ENCODE measurements at places on chromosomes 16 and 17. TPM values are rescaled to one million over a fixed set of nuclear protein-coding genes. Genes with fewer than 3 reads are reported as not detected.

GRCh38 chr16:10638101-10638500 is 56.6 kb downstream of the TEKT5 start:
- no peak overlapping the region for H3K27ac ChIP-seq
- H3K4me1 ChIP-seq: no peaks in the 10 kb centered on the region
- H3K27me3 ChIP-seq: no peaks in the 10 kb centered on the region
- no peaks in the 10 kb centered on the region for H3K36me3 ChIP-seq
- no peak for DNase-seq
- no peak overlapping the region for H3K4me3 ChIP-seq

- H3K27ac ChIP-seq: no peak overlapping the region
- DNase-seq: no peak
- H3K4me3 ChIP-seq: no peak overlapping the region
- H3K4me1 ChIP-seq: no peaks in the 10 kb centered on the region
- H3K27me3 ChIP-seq: no peaks in the 10 kb centered on the region
Observed at GRCh38 chr17:28484296-28484695, 10.9 kb downstream of the SLC13A2 start.

- no peak overlapping the region for H3K4me3 ChIP-seq
- no peaks in the 10 kb centered on the region for H3K27me3 ChIP-seq
- no peaks in the 10 kb centered on the region for H3K36me3 ChIP-seq
- no peaks in the 10 kb centered on the region for H3K4me1 ChIP-seq
- H3K27ac ChIP-seq: no peak overlapping the region
Observed at GRCh38 chr16:13438064-13438463, 481.9 kb upstream of the ERCC4 start.

DNA sequence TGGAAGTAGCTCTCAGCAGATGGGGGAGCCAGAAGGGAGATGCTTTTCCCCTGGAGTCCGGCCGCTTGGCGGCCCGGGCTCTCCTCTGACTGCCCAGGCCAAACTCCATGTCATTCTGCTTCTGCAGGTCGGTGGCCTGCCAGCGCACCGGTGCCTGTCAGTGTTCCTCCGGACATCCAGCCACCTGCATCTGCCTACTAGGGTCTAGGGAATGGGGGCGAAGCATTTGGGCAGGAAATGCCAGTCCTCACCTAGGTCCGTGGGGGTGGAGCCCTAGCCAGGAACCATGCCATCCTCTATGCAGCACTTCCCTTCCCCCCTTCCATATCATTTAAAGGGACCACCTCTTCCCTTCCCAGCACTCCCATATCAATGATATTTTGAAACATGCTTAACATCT is 34.2 kb downstream of the GJC1 start:
- H3K27me3 ChIP-seq: no peaks in the 10 kb centered on the region
- H3K4me1 ChIP-seq: no peaks in the 10 kb centered on the region
- H3K27ac ChIP-seq: no peak overlapping the region

CTRL gene
- 1.5 TPM for total RNA-seq

UMOD gene
- not detected for total RNA-seq

CORO1A gene
- total RNA-seq: 16.1 TPM

SMIM22 gene
- not detected for total RNA-seq

DNA sequence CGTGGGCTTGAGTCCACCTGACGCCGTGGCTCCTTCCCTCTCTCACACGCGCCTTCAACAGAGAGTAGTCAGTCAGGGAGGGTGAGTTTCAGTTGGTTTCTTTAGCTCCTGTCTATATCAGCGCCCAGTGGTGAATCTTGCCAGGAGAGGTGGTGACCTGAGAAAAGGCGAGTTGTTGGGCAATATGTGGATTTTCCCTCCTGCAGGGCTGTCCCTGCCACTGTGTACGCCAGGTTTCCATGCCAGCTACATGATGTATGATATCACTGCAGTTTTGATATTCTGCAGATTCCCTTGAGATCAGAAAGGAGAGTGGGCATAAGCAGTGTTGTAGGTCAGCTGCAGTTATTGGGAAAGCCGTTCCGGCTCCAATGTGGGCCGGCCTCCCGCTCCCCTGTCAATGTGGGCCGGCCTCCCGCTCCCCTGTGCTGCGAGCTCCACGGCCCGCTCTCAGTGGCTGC is 31.4 kb downstream of the BANP start:
- no peak for DNase-seq
- no peaks in the 10 kb centered on the region for H3K36me3 ChIP-seq
- no peak overlapping the region for H3K27ac ChIP-seq

DNA sequence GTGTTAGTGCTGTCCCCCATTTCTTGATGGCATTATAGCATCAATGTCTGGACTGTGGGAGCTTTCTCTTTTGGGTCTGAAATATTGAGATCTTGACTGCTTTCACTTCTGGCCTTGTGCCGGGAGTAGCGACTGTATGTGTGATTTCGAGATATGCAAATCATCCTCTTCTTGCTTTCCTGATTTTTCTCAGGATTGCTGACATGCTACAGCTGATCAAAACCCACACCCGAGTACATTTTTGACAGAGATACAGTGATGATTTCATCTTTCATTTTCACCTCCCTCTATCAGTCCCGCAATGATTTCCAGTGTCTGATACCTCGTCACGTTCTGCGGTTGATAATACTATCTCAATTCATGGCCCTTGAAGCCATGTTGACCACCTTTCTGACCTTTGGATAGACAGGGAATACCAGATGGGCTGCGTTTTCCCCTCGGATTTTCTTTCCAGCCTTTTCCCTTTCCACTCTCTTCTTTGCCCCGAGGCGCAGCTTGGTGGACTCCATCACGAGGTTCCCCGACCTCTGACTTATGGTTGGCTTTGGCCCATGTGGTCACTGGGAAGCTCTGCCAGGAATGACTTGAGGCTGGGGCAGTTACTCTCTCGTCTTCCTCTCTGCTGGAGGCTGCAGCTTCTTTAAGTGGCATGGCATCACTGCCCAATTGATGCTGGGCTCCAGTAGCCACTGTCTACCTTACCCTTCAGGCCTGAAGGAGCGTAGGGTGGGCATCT is 184.4 kb downstream of the SNX29 start:
- no peaks in the 10 kb centered on the region for H3K36me3 ChIP-seq
- peaks cover 31% of the 10 kb centered on the region for H3K4me1 ChIP-seq
- no peak overlapping the region for H3K27ac ChIP-seq
- H3K4me3 ChIP-seq: no peak overlapping the region

DNA sequence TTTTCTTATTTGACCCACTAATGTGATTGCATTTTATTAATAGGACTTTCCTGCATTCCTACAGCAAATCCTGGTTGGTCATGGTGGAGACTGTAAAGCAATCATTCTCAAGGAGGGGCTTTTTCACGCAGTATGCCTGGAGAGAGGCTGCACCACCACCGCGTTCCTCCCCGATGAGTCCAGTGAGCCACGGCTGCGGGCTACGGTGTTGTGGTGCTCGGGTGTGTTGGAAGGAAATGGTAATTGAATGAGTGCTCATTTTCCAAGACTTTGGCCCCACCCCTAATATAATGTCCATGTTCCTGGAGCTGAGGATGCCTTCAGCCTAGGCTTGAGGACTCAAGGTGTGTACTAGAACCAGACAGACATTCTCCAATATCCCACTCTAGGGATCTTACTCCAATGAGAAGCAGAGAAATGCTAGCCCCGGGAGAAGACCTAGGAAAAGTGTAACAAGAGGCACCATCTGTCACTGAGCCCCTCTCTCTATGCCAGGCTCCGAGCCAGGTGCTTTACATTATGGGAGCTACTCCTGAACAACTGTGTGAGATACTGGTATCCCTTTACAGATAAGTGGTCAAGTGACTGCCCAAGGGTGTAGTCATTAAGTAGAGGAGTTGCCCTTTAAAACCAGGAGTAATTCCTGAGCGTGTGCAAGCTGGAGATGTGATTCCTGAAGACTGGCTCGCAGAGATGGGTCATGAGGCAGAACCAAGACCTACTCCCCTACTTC is 39.4 kb downstream of the HEATR6 start:
- H3K27me3 ChIP-seq: no peaks in the 10 kb centered on the region
- H3K4me3 ChIP-seq: no peak overlapping the region
- no peaks in the 10 kb centered on the region for H3K36me3 ChIP-seq
- H3K27ac ChIP-seq: no peak overlapping the region

DNA sequence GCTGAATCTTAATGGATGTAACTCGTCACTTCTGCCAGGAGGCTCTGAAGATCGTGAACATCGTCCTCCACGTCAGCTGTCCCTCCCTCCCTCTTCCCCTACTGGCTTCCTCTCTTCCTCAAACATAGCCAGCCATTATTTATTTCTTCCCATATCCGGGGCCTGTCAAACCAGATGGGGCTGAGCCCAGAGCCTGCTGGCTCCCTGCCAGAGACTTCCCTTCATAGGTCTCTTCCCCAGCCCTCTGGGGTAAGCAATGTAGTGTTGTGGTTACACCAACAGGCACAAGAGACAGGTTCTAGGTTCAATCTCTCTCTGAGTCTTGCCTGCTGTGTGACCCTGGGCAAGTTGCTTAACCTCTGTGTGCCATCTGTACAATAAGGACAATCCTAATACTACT is 40.1 kb upstream of the ZFP90 start:
- H3K4me3 ChIP-seq: no peak overlapping the region
- no peaks in the 10 kb centered on the region for H3K27me3 ChIP-seq
- H3K4me1 ChIP-seq: no peaks in the 10 kb centered on the region
- no peak overlapping the region for H3K27ac ChIP-seq

LAT gene
- total RNA-seq: 2.6 TPM

ENKD1 gene
- 20.7 TPM for total RNA-seq

GRCh38 chr16:72068930-72069329 is 5.9 kb downstream of the HPR start:
- H3K4me3 ChIP-seq: no peak overlapping the region
- DNase-seq: no peak
- peaks cover 15% of the 10 kb centered on the region for H3K4me1 ChIP-seq
- H3K36me3 ChIP-seq: no peaks in the 10 kb centered on the region
- H3K27me3 ChIP-seq: no peaks in the 10 kb centered on the region
